ENCODE measurements at places on chromosomes 6 and 20. TPM values are rescaled to one million over a fixed set of nuclear protein-coding genes. Genes with fewer than 3 reads are reported as not detected.

DNA sequence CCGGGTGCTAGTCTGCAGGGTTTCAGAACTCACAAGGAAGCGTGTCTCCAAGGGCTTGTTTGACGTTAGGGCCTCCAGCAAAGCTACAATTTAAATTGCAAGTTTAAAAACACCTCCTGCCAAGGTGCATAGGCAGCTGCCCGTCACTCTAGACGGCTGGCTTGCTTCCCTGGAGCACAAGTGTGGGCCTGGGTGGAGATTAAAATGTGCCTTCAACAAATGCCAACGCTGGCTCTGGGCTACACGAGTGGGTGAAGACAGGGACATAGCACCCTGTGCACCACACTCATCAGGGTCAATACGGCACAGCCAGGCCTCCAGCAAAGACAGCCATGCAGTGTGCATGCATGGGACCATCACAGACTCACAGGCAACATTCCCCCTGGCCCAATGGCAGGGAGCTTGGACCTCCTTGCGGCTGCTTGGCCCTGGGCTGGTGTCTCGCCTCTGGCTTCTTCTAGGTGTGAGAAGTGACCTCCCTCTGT is 48.4 kb upstream of the FRMD1 start:
- no peaks in the 10 kb centered on the region for H3K36me3 ChIP-seq
- no peak for DNase-seq
- no peaks in the 10 kb centered on the region for H3K4me1 ChIP-seq
- peaks cover 7% of the 10 kb centered on the region for H3K27me3 ChIP-seq

SLC2A10 gene
- 48.0 TPM for total RNA-seq

- no peaks in the 10 kb centered on the region for H3K36me3 ChIP-seq
- H3K27ac ChIP-seq: peak overlapping the region; percentile 82
- H3K4me1 ChIP-seq: peaks cover 10% of the 10 kb centered on the region
- peak overlapping the region; percentile 79 for H3K4me3 ChIP-seq
Measured at GRCh38 chr6:34791164-34791700, 651 bp upstream of the BLTP3A start.

DYNLT2 gene
- 1.5 TPM for total RNA-seq

GRCh38 chr6:118546880-118547218 is 1.2 kb upstream of the PLN start:
- H3K4me1 ChIP-seq: peaks cover 50% of the 10 kb centered on the region
- no peak for DNase-seq
- no peak overlapping the region for H3K4me3 ChIP-seq
- H3K27me3 ChIP-seq: no peaks in the 10 kb centered on the region
- H3K36me3 ChIP-seq: no peaks in the 10 kb centered on the region

DNA sequence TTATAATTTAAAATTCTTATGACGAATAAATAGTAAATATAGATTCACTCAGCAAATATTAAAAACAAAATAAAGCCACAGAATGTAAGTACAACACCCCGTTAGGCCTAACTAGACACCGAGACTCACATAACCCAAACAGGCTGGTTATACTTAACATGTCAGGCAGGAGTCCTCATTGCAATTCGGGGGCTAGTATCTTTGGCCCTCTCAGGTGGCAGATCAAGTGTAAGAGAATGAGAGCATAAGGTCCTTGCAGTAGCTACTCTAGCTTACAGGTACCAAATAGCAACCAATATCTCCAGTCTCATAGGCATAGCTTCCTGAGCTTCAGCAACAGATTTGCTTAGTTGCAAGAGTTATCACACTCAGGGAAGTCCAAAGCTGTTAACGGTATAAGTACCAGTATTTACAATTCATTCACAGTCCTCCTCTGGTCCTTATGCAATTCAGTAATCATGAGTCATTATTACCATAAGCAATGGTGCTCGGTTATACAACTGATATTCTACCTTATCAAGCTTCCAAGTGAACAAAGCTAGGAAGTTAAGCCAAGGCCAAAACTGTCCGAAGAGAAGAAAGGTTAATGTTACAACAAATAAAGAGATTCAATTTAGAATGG is 20.1 kb downstream of the REV3L start:
- H3K27ac ChIP-seq: peak overlapping the region; percentile 28
- no peaks in the 10 kb centered on the region for H3K27me3 ChIP-seq
- peaks cover 8% of the 10 kb centered on the region for H3K36me3 ChIP-seq

DNA sequence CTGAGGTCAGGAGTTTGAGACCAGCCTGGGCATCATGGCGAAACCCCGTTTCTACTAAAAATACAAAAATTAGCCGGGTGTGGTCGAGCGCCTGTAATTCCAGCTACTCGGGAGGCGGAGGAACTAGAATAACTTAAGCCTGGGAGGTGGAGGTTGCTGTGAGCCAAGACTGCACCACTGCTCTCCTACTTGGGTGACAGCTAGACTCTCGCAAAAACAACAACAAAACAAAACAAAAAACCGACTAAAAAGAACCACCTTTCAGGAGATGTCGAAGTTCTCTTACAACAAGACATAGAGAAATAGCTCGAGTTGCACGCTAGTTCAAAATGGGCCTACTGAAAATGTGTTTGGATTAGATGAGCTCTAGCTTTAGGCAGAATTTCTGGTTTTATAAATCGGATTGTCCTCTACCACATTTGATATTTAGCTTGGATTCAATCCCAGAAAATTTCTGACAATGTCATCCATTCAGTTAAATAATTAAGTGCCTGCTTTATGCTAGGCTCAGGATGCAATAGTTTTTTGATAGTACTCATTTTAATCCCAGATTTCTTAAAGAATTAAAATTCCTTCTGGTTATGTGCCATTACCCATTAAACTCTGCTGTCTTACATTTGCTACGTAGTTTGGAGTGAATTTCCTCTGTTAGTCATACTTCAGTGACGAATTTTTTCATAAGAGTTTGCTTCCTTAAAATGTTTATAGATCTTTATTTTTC is 137.5 kb upstream of the SHLD1 start:
- no peaks in the 10 kb centered on the region for H3K36me3 ChIP-seq
- peaks cover 31% of the 10 kb centered on the region for H3K4me1 ChIP-seq
- DNase-seq: peak; percentile 83
- H3K27me3 ChIP-seq: no peaks in the 10 kb centered on the region

GRCh38 chr6:152129691-152130151 is 322.2 kb downstream of the ESR1 start:
- peak overlapping the region; percentile 56 for H3K4me3 ChIP-seq
- H3K27ac ChIP-seq: peak overlapping the region; percentile 49
- H3K4me1 ChIP-seq: peaks cover 23% of the 10 kb centered on the region
- peaks cover 41% of the 10 kb centered on the region for H3K36me3 ChIP-seq

DNA sequence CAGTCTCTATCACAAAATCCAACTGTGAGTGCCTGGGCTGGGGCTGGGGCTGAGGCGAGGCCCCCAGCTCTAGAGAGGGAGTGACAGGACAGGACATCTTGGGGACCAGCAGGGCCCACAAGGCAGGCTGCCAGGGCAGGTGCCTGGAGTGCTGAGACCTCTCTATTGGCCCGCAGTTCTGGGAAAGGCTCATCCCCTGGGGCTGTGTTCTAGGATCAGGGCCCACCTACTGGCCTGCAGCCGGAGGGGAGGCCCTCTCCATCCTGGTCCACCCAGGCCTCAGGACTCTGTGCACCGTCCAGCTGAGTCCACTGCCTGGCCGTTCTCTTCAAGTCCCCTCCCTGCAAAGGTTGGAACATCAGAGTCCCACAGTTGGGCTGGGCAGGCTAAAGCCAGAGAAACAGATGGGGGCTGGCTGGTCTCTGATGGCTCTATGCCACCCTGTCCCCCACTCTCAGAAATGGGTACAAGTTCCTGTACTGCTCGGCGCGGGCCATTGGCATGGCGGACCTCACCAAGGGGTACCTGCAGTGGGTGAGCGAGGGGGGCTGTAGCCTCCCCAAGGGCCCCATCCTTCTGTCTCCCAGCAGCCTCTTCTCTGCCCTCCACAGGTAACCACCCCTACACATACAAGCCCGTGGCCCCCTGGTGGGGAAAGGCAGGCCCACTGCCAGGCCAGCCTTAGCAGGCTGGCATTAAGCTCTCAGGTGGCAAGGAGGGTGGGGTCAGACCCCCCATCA is 9.0 kb downstream of the EMILIN3 start:
- H3K27me3 ChIP-seq: no peaks in the 10 kb centered on the region
- DNase-seq: no peak
- no peaks in the 10 kb centered on the region for H3K36me3 ChIP-seq
- no peaks in the 10 kb centered on the region for H3K4me1 ChIP-seq
- no peak overlapping the region for H3K27ac ChIP-seq
- no peak overlapping the region for H3K4me3 ChIP-seq

- no peaks in the 10 kb centered on the region for H3K27me3 ChIP-seq
- no peak overlapping the region for H3K4me3 ChIP-seq
- no peak overlapping the region for H3K27ac ChIP-seq
Measured at GRCh38 chr6:115363379-115363778, 697.3 kb downstream of the FRK start.

DNA sequence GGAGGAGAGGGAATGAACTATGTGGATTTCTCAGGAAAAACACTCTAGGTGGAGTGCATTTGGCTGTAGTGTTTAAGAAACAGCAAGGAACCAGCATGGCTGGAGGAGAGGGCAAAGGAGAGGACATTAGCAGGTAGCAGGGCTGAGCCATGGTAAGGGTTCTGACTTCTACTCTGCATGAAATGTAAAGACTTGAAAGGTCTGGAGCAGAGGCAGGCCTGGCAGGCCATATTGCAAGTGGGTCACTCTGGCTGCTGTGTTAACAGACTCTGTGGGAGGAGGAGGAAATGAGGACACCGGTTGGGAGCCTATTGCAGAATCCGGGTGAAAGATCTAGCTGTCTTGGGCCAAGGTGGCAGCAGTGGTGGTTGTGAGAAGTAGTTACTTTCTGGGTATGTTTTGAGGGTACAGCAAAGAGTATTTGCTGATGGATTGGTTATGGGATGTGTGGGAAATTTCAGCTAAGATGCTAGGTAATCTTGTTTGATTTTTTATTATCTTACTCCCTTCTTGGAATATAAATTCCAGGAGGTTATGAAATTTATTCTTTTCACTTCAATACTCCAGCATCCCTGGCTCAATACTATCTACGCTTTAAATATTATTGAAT is 115.9 kb upstream of the BCLAF1 start:
- no peak overlapping the region for H3K27ac ChIP-seq
- peaks cover 51% of the 10 kb centered on the region for H3K4me1 ChIP-seq
- H3K27me3 ChIP-seq: no peaks in the 10 kb centered on the region

GRCh38 chr6:154070657-154071056 is 31.6 kb downstream of the OPRM1 start:
- H3K27ac ChIP-seq: no peak overlapping the region
- H3K4me3 ChIP-seq: no peak overlapping the region
- DNase-seq: no peak

C2 gene
- total RNA-seq: 1.3 TPM

DNA sequence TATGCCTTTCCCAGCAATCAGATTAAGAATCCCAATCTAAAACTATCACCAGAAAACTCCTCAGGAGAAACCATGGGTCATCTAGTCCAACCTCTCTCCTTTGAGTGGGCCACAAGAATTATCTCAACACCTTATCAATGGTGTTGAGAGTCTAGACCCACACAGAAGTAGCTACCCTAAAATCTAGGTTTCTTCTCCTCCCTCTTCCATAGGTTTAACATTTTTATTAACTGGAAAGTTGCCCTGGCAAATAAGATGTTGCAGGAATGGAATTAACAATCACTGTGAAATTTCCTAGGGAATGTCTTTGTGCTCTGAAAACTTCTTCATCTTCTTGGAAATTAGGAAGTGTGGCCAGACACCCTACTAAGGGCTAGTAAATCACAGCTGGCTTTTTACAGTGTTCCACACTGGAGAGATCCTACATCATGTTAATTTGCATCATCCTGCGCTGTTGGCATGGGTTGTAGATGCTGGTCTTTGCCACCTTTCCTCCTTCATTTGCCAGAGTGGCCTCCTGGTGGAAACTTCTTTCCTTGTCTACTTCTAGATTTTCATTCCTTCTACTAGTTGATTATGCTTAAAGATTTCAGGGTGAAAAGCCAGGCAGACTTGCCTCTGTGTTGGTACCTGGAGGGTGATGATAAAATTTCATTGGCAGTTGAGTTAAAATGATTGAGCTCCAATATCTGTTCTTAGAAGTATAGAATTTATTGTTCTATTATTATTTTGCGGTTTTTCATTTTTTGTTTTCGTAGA is 2.7 kb downstream of the TNFAIP3 start:
- DNase-seq: no peak
- H3K4me1 ChIP-seq: peaks cover 53% of the 10 kb centered on the region
- no peak overlapping the region for H3K27ac ChIP-seq
- H3K36me3 ChIP-seq: no peaks in the 10 kb centered on the region
- no peaks in the 10 kb centered on the region for H3K27me3 ChIP-seq

GRCh38 chr6:169845426-169846285 is 94.2 kb downstream of the ERMARD start:
- no peak overlapping the region for H3K4me3 ChIP-seq
- H3K27me3 ChIP-seq: peaks cover 4% of the 10 kb centered on the region
- no peak for DNase-seq

DNA sequence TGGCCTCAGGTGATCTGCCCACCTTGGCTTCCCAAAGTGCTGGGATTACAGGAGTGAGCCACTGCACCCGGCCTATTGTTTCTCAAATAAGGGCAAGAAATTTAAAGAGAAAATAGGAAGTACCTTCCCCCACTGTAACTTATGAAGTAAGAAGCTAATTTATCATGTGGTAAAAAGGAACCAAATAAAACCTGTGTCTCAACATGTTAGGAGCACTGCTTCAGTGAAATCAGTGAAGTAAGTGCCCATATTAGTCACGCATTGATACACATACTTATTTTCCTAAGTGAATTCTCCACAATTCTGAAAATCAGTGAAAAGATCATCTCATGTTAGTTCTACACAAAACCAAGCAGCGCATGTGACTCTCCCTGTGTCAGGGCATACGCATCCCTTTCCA is 14.2 kb upstream of the LPA start:
- no peak overlapping the region for H3K4me3 ChIP-seq
- H3K27ac ChIP-seq: no peak overlapping the region
- H3K36me3 ChIP-seq: no peaks in the 10 kb centered on the region
- H3K27me3 ChIP-seq: no peaks in the 10 kb centered on the region
- no peaks in the 10 kb centered on the region for H3K4me1 ChIP-seq
- no peak for DNase-seq

DNA sequence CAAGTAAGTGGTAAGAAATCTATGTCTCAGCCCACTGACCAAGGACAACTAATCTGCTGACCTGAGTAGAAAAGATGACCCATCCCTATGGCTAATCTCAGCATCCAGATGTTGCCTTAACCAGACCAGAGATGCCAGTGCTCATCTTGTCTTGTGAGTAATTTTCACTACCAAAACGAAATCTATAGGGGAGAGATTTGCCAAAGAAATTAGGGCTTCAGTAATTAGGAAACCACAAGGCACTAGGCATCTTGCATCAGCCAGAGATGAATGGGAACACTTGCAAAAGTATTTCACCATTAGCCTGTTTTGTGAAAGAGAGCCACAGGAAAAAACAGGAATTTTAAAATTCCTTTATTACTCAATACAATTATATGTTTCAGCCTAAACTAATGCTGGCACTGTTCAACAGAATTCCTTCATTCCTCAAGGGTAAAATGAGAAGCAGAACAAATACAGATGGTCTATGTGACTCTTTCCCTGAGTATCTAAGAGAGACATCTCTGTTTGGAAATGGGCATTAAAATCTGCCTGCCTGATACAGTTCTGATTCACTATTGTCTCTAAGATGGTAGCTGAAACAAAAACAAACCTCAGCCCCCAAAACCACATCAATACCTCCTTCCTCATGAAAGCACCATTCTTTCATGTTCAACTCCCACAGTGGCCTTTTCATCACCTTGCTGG is 87.8 kb downstream of the GMDS start:
- H3K27ac ChIP-seq: peak overlapping the region; percentile 60
- no peak overlapping the region for H3K4me3 ChIP-seq
- peaks cover 35% of the 10 kb centered on the region for H3K4me1 ChIP-seq

MRPL18 gene
- 91.3 TPM for total RNA-seq
